ENCODE measurements at places on chromosomes 3 and 15.

- DNase-seq, result no peak
These were observed 161.5 kb upstream of the PFN2 start for GRCh38 chr3:150132101-150132749.

DNA sequence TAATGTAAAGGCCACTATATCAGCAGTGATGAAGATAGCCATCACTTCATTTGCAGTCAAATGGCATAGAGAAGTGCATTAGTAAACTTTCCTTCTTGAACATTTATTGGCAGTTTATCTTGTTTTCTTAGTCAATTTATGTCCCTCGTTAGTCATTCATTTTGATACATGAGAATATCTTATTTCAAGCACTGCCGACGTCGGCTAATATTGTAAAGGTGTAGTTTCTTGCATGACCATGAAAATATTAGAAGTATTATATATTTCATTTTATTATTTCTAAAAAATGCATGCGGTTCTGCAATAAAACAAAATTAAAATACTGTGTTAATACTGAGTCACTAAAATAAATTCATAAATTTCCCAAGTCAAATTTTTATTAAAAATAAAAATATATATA lies 751.6 kb upstream of the ROBO1 start:
- DNase-seq, result no peak

DNA sequence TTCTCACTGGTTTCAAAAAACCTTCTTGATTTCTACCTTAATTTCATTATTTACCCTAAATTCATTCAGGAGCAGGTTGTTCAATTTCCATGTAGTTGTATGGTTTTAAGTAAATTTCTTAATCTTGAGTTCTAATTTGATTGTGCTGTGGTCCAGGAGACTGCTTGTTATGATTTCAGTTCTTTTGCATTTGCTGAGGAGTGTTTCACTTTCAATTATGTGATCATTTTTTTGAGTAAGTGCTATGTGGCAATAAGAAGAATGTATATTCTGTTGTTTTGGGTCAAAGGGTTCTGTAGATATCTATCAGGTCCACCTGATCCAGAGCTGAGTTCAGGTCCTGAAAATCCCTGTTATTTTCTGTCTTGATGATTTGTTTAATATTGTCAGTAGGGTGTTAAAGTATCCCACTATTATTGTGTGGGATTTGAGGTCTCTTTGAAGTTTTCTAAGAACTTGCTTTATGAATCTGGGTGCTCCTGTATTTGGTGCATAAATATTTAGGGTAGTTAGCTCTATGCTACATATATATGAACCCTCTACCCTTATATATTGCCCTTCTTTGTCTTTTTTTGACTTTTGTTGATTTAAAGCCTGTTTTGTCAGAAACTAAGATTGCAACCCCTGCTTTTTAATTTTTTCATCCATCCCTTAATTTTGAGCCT lies 158.4 kb upstream of the TPRG1 start:
- DNase-seq, result peak; percentile 40

DNA sequence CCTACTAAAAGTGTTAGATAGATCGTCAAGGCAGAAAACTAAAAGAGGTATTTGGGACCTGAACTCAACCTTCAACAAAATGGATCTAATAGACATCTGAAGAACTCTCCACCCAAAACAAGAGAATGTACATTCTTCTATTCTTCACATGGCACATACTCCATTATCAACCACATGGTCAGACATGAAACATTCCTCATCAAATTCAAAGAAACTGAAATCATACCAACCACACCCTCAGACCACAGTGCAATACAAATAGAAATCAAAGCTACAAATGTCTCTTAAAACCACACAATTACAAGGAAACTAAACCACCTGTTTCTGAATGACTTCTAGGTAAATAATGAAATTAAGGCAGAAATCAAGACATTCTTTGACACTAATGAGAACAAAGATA lies 984.1 kb upstream of the GBE1 start:
- no peak for DNase-seq

GRCh38 chr3:100910986-100911385 lies 82.2 kb downstream of the ABI3BP start:
- DNase-seq, result no peak

DNA sequence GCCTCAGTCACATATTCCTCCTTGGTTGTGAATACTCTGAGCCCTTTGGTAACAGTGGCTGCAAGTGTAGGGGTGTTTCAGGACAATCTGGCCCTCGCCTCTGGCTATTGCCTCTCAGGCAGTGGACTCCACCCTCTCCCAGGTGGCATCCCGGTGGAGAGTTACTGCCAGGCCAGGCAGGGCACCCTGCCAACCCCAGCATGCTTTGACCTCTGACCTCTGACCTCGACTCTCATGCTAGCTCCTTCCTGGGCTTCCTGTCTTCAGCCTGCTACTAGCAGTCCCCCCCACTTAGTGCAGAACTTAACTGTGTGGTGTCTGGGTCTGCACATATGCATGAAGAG lies 5.5 kb downstream of the TM6SF1 start:
- DNase-seq, result no peak

DNA sequence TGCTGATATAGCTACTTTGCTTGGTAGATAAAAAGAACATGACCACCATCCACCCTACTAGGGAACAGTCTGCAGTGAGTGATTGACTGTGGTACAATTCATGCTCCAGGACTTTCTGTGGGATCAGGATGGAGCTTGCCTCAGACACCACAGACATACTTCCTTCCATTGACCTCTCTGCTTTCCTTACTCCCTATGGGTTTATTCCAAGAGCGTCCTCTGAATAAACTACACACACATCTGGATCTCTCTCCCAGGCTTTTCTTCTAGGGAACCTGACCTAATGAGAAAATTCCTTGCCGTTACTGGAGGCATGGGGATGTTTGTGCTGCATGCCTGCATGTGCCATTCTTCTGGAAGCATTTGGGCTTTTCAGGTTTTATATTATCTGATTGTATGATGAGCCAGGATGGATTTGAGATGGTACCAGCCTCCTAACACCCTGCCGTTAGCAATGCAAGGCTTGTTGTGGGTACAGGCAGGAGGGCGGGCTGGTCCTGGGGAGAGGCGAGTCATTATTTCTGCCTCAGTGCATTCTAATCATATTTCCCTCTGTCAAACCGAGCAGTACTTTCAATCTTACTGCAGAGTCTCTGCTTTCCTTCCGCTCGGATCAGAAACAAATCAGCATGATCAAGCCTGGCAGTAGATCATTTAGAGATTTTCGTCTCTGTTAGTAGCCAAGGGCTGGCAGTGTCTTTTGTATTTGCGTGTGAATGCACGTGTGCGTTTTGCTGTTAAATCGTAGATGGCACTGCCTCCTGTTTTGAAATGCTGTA lies 279.2 kb downstream of the PDCD6IP start:
- DNase-seq, result no peak

DNA sequence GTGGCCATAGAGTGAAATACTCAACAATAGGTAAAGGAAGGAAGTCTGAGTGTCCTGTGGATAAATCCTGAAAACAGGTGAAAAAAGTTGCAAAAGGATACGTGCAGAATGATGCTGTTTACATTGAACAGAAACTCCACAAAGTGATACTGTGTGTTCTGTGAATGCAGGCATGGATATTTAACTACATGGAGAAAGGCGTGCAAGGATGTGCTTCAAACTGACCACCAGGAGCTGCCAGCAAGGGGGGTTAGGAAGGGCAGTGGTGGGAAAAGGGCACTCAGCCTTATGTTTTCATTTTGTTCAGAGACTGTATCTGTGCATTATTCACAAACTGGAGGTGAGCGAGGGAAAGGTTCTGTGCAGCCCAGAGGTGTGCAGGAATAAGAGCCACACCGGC lies 47.4 kb downstream of the DNAJB8 start:
- DNase-seq, result no peak

- DNase-seq, result no peak
These were observed 258.0 kb upstream of the CBLB start for GRCh38 chr3:106126846-106127235.

GRCh38 chr15:90597577-90597976 lies 67.9 kb downstream of the CRTC3 start:
- peak; percentile 15 for DNase-seq

GRCh38 chr15:63319065-63319464 lies 41.7 kb downstream of the APH1B start:
- DNase-seq, result no peak

DNA sequence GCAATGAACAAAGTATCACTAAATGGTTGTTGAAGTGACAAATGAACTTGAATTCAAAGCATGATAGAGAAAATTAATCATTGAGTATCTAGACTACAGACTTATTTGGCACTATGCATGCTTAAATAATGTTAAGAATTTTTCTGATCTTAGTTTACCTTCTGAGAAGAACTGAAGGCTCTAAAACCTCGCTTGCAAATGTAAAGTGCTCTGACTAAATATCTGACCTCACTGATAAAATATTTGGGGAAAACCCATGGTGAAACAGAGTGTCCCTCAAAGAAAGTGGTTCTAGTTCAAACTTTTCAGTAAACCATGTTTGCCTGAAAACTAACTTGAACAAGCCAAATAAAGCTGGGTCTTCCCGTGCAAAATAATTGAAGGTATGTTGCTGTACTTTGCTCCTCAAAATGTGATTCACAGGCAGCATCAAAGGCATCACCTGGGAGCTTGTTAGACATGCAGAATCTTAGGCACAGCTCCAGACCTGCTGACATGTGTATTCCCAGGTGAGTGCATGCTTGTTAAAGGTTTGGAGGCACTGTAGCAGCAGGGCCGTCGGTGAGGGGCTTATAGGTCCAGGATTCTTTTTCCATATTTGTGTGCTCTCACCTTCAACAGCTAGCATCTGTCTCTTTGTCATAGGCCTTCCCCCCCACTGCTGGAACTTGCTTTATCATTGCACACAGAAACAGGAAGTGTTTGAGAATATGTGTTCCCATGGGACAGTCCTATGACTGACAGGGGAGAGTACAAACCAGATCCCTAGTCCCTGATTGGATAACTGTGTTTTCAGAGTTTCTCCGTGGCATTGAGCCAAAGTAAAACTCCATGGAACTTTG lies 524.2 kb upstream of the LMCD1 start:
- no peak for DNase-seq

Measured in suppressor macrophage treated with lipopolysaccharide for 4 hours (primary cell).